ENCODE measurements at places on chromosomes 4 and X. TPM values are rescaled to one million over a fixed set of nuclear protein-coding genes. Genes with fewer than 3 reads are reported as not detected.

The ADGRG2 gene
- total RNA-seq, result 0.69 TPM

The CCNB3 gene
- total RNA-seq, result 0.92 TPM

The NEXMIF gene
- 60.9 TPM for total RNA-seq

The CLGN gene
- 10.8 TPM for total RNA-seq

The SGMS2 gene
- total RNA-seq, result 6.0 TPM

The GLRB gene
- total RNA-seq, result 43.8 TPM

The SERPINA7 gene
- total RNA-seq, result not detected

The VCX3A gene
- not detected for total RNA-seq

The PLAC8 gene
- 2.1 TPM for total RNA-seq

The PABPC1L2A gene
- 3.0 TPM for total RNA-seq

The CLDN2 gene
- total RNA-seq, result 0.69 TPM

The RASL11B gene
- total RNA-seq, result 6.7 TPM

The TMEM271 gene
- total RNA-seq, result 13.1 TPM

The GATA1 gene
- not detected for total RNA-seq

The AMELX gene
- not detected for total RNA-seq

The NPY2R gene
- total RNA-seq, result 5.3 TPM

The GLRA2 gene
- 52.4 TPM for total RNA-seq

The GRIA2 gene
- 473 TPM for total RNA-seq

The ENPEP gene
- 3.0 TPM for total RNA-seq

The PCDH7 gene
- total RNA-seq, result 128 TPM

The SYTL5 gene
- 10.1 TPM for total RNA-seq

The IL2 gene
- total RNA-seq, result not detected

The SCARB2 gene
- 231 TPM for total RNA-seq

The HSFX4 gene
- total RNA-seq, result not detected

The P2RY8 gene
- total RNA-seq, result under 0.01 TPM

The CXorf51A gene
- total RNA-seq, result not detected
